T-cell (primary cell): ENCODE measurements at places on chromosomes 16 and 17.
A peak's percentile ranks its signal among the peaks of the same experiment; 100 is the strongest.

- no peak overlapping the region for H3K4me3 ChIP-seq
- no peak overlapping the region for H3K27ac ChIP-seq
- peaks cover 7% of the 10 kb centered on the region for H3K27me3 ChIP-seq
Measured at GRCh38 chr16:68436581-68436980, 11.7 kb downstream of the SMPD3 start.

DNA sequence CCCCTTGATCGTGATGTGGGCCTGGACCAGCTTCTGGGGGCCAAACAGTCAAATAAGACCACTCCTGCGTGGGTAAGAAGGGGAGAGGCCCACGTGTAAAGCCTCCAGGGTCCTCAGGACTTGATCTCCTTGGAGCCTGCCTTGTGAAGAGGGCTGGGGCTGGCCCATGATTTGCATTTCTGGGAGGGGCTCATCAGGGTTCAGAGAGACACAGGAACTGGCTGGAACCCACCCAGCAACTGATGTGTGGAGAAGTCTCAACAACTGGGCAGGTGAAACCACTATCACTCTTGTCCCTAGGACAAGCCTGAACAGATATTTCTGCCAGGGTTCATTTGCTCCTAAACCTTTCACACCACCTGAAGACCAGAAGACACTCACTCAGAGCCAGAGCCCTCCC, 214.7 kb downstream of the ZNF423 start:
- no peaks in the 10 kb centered on the region for H3K27me3 ChIP-seq
- no peak for DNase-seq
- H3K4me3 ChIP-seq = no peak overlapping the region
- H3K36me3 ChIP-seq = no peaks in the 10 kb centered on the region
- no peak overlapping the region for H3K27ac ChIP-seq
- H3K4me1 ChIP-seq = no peaks in the 10 kb centered on the region

GRCh38 chr17:39244600-39245570, 19.1 kb upstream of the STAC2 start:
- peaks cover 3% of the 10 kb centered on the region for H3K27me3 ChIP-seq
- H3K4me3 ChIP-seq = no peak overlapping the region
- H3K27ac ChIP-seq = no peak overlapping the region
- peaks cover 15% of the 10 kb centered on the region for H3K4me1 ChIP-seq
- H3K36me3 ChIP-seq = no peaks in the 10 kb centered on the region

- no peak overlapping the region for H3K27ac ChIP-seq
- no peak overlapping the region for H3K4me3 ChIP-seq
- H3K36me3 ChIP-seq = no peaks in the 10 kb centered on the region
- DNase-seq = no peak
- peaks cover 9% of the 10 kb centered on the region for H3K27me3 ChIP-seq
- peaks cover 6% of the 10 kb centered on the region for H3K4me1 ChIP-seq
Measured at GRCh38 chr17:65346166-65346565, 209.0 kb downstream of the RGS9 start.

- H3K4me1 ChIP-seq = no peaks in the 10 kb centered on the region
- H3K4me3 ChIP-seq = no peak overlapping the region
- no peak overlapping the region for H3K27ac ChIP-seq
- no peaks in the 10 kb centered on the region for H3K27me3 ChIP-seq
- no peaks in the 10 kb centered on the region for H3K36me3 ChIP-seq
- DNase-seq = no peak
Measured at GRCh38 chr16:49112754-49113153, 168.9 kb downstream of the CBLN1 start.

GRCh38 chr16:23355106-23355670, 53.1 kb downstream of the SCNN1B start:
- no peak for DNase-seq
- H3K4me1 ChIP-seq = no peaks in the 10 kb centered on the region
- peaks cover 19% of the 10 kb centered on the region for H3K27me3 ChIP-seq

DNA sequence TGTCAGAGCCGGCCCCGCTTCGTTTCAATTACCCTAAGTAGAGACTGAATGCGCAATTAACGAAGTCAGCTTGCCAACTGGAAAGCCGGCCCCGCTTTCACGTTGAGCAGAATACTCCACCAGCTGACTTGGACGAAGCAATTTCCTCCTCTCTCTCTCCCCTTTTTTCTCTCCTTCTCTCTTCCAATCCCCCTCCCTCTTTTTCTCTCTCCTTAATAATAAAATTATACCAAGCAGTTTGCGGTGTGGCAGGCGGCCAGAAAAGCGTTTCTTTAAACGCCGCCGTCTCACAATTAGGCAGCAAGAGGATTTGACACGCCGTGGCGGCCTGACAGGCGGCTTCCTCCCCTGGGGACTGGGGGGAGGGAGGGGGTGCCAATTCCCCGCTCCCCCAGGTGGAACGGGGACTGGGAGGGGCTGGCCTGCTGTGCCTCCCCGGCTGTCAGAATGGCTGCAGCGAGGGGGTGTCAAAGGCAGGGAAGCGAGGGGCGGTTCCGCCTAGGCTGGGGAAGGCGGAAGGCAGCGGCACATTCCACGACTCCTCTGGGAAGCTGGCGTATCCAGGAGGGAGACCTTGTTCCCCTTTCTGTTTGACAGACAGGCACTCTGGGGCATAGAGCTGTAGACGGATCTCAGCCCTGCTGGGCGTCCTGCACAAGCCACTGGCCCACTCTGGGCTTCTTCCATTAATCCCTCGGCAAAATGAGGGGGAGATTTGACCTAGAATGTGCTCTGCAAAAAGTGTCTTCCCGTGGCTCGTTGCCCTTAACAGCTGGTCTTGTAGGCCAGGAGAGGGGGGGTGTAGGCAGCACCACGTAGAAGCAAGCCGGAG, 52.7 kb downstream of the SREBF1 start:
- no peak overlapping the region for H3K27ac ChIP-seq
- H3K36me3 ChIP-seq = no peaks in the 10 kb centered on the region
- peak overlapping the region; percentile 42 for H3K4me3 ChIP-seq
- H3K27me3 ChIP-seq = no peaks in the 10 kb centered on the region

DNA sequence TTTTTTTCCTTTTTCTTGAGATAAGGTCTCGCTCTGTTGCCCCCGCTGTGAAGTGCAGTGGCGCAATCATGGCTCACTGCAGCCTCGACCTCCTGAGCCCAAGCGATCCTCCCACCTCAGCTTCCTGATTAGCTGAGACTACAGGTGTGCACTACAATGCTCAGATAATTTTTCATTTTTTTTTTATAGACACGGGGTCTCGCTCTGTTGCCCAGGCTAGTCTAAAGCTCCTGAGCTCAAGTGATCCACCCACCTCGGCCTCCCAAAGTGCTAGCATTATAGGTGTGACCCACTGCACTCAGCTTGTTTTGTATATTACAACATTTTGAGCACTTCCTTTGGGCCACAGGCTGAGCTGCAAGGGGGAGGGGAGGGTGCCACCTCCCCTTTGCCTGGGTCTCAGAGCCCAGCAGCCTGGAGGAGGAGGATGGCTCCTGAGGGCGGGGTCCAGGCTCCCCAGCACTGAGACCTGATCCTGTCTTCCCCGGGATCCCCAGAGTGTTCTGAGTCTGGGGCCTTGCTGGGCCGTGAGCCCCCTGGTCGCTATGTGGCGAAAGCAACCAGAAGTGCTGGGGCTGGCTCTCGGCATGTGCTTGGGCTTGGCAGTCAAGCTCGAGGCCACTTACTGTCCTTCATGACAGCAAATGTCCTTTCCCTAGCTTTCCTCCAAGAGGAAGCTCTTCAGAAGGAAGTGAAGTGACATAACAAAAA, 8.1 kb downstream of the DEF8 start:
- H3K27ac ChIP-seq = no peak overlapping the region
- H3K27me3 ChIP-seq = no peaks in the 10 kb centered on the region
- H3K4me3 ChIP-seq = no peak overlapping the region
- no peak for DNase-seq
- no peaks in the 10 kb centered on the region for H3K4me1 ChIP-seq

- DNase-seq = no peak
- no peak overlapping the region for H3K4me3 ChIP-seq
- no peaks in the 10 kb centered on the region for H3K36me3 ChIP-seq
- H3K27ac ChIP-seq = no peak overlapping the region
Measured at GRCh38 chr17:27882162-27882840, 10.9 kb downstream of the LYRM9 start.

DNA sequence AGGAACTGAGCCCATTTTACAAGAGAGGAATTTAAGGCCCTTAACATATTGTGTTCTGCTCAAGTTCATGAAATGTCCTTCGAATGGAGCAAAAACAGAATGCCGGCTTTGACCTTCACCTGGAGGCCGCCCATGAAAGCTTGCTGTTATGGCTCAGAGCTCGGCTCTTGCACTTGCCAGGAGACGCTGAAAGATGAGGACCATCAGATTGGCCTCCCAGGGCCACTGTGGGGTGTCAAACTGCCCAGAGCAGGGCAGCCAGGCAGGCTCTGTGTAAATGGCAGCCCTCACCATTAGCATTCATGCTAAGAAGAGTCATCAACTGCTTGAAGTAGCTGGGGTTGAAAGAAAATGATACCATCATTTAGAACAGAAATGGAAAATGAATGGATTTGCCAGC, 39.3 kb downstream of the IL21R start:
- peaks cover 7% of the 10 kb centered on the region for H3K4me1 ChIP-seq
- no peak for DNase-seq
- H3K4me3 ChIP-seq = no peak overlapping the region
- H3K27me3 ChIP-seq = no peaks in the 10 kb centered on the region
- no peak overlapping the region for H3K27ac ChIP-seq
- H3K36me3 ChIP-seq = peaks cover 27% of the 10 kb centered on the region

DNA sequence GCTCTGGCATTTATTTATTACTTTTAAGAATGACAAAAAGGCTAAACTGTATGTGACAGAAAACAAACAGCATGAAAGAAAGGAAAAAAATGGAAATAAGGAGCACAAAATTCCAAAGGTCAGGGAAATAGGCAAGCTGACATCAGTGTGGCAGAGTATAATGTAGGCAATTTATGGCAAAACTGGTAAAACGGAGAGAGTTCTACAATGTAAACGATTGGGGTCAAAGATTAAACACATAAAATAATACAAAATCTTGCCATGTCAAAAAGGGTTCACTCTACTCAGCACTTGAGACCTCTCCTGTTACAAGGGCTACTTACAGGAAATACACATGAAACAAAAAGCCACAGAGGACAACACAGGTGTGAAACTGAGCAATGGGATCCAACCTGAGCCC, 47.0 kb upstream of the CDRT4 start:
- H3K27me3 ChIP-seq = no peaks in the 10 kb centered on the region
- H3K4me1 ChIP-seq = no peaks in the 10 kb centered on the region
- DNase-seq = no peak
- no peak overlapping the region for H3K27ac ChIP-seq

DNA sequence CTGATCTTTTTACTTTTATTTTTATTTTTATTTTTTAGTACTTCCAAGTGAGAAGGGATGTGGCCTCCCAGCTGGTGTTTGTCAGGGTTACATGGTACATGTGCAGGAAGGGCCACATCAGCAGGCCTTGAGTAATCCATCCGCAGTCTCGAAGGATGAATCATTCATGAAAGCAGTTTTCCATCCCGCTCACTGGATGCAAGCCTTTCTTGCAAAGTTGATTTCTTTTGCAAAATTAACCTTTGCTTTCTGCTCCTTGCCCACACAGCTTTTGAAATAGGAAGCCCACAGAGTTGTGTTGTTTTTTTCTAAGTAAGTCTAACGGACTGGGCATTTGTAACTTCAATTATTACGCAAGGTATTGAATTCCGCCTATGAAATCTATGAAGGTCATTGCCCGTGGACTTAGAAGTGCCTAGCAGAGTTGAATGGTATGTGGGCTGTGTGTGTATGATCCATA, 157.4 kb downstream of the PRKCA start:
- DNase-seq = no peak
- H3K27me3 ChIP-seq = no peaks in the 10 kb centered on the region
- no peaks in the 10 kb centered on the region for H3K36me3 ChIP-seq

DNA sequence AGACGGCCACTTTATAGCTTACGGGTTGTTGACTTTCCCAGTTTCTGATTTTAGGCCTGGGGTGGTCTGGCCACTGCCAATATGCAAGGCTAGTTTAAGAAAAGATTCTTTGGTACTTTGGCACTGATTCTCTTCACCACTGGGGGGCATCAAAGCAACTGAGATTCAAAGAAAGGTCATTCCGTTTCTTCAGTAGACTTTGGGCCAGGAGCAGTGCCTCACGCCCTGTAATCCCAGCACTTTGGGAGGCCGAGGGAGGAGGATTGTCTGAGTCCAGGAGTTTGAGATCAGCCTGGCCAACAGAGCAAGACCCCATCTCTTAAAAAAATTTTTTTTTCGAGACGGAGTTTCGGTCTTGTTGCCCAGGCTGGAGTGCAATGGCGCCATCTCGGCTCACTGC, 53.0 kb downstream of the RPA1 start:
- no peak overlapping the region for H3K27ac ChIP-seq
- no peaks in the 10 kb centered on the region for H3K4me1 ChIP-seq

GRCh38 chr17:77720946-77721845, 237.3 kb upstream of the TNRC6C start:
- DNase-seq = no peak
- no peaks in the 10 kb centered on the region for H3K36me3 ChIP-seq
- H3K27me3 ChIP-seq = no peaks in the 10 kb centered on the region
- H3K27ac ChIP-seq = no peak overlapping the region
- H3K4me1 ChIP-seq = no peaks in the 10 kb centered on the region

DNA sequence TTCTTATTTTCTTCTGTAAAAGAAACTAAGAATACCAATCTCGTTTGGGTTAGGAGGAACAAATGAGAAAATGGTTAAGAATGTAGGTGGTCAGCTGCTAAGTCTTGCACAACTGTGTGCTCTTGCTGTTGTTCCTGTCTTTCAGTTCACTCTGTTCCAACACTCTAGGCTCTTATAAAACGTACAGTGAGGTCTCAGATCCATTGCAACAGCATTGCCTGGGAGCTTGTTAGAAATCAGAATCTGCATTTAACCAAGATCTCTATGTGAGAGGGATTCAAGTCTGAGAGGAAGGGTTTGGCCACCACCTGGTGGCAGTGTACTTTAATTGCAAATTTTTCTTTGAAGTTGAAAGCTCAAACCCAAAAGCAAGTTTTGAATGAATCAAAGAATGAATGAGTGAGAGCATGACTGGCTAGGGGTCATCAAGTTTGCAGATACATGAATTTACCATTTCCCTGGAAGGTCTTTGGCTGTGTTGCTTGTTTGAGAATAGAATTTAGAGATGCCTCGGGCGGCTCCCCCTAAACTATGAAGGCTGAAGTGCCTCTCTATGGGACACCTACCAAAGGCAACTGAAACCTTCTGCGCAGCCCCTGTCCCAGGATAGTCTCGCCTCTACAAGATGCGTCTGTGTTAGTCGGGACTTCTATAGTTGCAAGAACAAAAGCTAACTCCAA, 2.5 kb downstream of the ALOX15B start:
- no peaks in the 10 kb centered on the region for H3K36me3 ChIP-seq
- H3K4me1 ChIP-seq = peaks cover 5% of the 10 kb centered on the region
- peak; percentile 21 for DNase-seq
- no peak overlapping the region for H3K4me3 ChIP-seq

GRCh38 chr17:69596141-69596540, 181.6 kb downstream of the MAP2K6 start:
- no peak overlapping the region for H3K27ac ChIP-seq
- no peak for DNase-seq
- no peak overlapping the region for H3K4me3 ChIP-seq
- no peaks in the 10 kb centered on the region for H3K27me3 ChIP-seq

GRCh38 chr17:75539967-75540729, 14.7 kb downstream of the LLGL2 start:
- no peak for DNase-seq
- H3K27me3 ChIP-seq = peaks cover 3% of the 10 kb centered on the region
- peaks cover 4% of the 10 kb centered on the region for H3K4me1 ChIP-seq
- peaks cover 23% of the 10 kb centered on the region for H3K36me3 ChIP-seq

GRCh38 chr16:24810951-24811843, 34.6 kb upstream of the SLC5A11 start:
- H3K4me3 ChIP-seq = no peak overlapping the region
- H3K27me3 ChIP-seq = no peaks in the 10 kb centered on the region
- no peak overlapping the region for H3K27ac ChIP-seq
- peaks cover 3% of the 10 kb centered on the region for H3K36me3 ChIP-seq
